ENCODE measurements at places on chromosomes 16 and 17.

DNA sequence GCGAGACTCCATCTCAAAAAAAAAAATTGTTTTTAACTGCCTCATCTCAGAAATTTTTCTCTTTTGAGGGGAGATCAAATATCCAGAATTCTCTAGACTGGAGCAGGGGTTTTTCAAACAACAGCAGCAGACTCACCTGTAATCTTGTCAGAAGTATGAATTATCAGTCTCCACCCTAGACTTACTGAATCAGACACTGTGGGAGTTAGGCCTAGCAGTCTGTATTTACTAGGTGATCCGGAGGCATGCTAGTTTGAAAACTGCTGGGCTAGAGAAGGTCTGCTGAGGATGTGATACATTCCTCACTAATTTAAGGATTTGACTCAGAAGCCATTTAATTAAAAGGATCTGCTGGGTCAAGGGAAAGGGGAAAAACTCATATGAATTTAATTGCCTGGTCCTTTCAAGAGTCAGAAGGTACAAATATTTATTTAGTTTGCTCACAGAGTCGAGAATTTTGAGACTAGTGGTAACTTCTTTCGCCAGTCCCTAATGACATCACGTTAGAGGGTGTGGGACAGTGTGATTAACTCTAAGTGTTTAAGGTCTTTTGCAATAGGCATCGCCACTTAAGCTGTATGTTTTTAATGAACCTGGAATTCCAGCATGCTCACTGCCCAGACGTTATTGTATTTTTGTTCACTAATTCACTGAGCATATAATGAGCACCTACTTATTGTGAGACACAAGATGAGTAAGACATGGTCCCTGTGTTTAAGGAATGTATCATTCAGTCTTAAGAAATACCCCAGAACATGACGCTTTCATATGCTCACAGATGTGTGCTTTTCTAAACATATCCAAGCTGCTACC is 14.2 kb downstream of the ATP6V0A1 start:
- peaks cover 5% of the 10 kb centered on the region for H3K4me1 ChIP-seq
- H3K4me3 ChIP-seq: no peak overlapping the region
- H3K27ac ChIP-seq: no peak overlapping the region

- no peaks in the 10 kb centered on the region for H3K4me1 ChIP-seq
- H3K27ac ChIP-seq: no peak overlapping the region
- H3K36me3 ChIP-seq: no peaks in the 10 kb centered on the region
These were observed 14.3 kb upstream of the METTL22 start for GRCh38 chr16:8607214-8607613.

DNA sequence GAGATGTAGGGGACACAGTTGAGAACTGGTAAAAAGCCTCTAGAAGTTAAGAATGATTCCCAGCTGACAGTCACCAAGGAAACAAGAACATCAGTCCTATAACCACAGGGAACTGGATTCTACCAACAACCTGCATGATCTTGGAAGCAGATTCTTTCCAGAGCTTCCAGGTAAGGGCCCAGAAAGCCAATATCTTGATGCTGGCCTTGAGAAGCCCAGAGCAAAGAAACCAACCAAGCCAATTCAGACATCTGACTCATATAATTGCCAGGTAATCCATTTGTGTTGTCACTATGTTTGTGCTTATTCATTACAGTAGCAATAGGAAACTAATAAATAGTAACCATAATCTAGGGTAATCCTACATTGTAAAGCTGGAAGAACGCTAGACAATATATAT is 81.6 kb downstream of the CACNG1 start:
- no peak for DNase-seq
- peaks cover 28% of the 10 kb centered on the region for H3K36me3 ChIP-seq
- H3K4me1 ChIP-seq: peaks cover 10% of the 10 kb centered on the region
- H3K27ac ChIP-seq: no peak overlapping the region
- H3K27me3 ChIP-seq: no peaks in the 10 kb centered on the region

DNA sequence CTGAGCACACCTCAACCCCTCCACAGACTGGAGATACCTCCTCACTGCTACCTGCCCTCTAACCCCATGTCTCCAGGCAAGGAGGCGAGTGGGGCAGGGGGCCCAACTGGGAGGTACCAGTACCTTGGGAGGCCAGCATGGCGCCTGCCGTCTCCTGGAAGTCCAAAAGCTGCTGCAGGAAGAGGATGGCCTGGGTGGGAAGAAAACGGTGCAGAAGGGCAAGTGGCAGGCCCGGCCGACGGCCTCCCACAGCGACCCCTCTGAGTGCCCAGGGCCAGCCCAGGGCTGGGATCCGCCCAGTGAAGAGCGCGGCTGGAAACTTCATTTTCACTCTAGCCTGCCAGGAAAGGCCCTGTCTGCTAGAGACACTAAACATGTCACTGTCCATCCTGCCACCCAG is 8.5 kb downstream of the ZACN start:
- no peaks in the 10 kb centered on the region for H3K27me3 ChIP-seq
- H3K36me3 ChIP-seq: peaks cover 4% of the 10 kb centered on the region
- H3K4me3 ChIP-seq: no peak overlapping the region
- no peak for DNase-seq
- H3K4me1 ChIP-seq: no peaks in the 10 kb centered on the region

DNA sequence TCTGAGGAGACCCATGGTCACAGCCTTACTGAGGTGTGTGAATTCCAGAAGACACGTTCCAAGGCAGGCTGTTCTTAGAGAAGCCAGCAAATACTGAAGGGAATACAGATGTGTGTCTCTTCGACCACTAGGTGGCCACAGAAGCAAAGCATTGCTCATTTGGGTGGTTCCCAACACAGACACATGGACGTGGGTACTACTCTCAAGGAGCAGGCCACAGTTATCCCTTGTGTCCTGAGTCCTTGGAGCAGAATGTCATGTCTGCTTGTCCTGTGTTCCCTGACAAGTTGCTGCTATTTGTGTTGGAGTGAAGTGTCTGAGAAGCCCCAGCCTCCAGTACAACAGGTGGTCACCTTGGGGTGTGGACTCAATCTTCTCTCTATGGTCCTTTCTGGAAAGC is 30.3 kb downstream of the HMOX2 start:
- H3K4me1 ChIP-seq: peaks cover 46% of the 10 kb centered on the region
- H3K4me3 ChIP-seq: peak overlapping the region; percentile 50
- peak overlapping the region; percentile 90 for H3K27ac ChIP-seq
- DNase-seq: peak; percentile 49
- H3K36me3 ChIP-seq: peaks cover 13% of the 10 kb centered on the region

GRCh38 chr16:56234737-56235136 is 43.4 kb downstream of the GNAO1 start:
- no peaks in the 10 kb centered on the region for H3K4me1 ChIP-seq
- no peaks in the 10 kb centered on the region for H3K36me3 ChIP-seq
- no peak overlapping the region for H3K4me3 ChIP-seq
- no peak for DNase-seq
- H3K27me3 ChIP-seq: no peaks in the 10 kb centered on the region

- H3K4me1 ChIP-seq: peaks cover 18% of the 10 kb centered on the region
- H3K27me3 ChIP-seq: no peaks in the 10 kb centered on the region
- H3K36me3 ChIP-seq: peaks cover 6% of the 10 kb centered on the region
- no peak overlapping the region for H3K27ac ChIP-seq
- H3K4me3 ChIP-seq: no peak overlapping the region
These were observed 7.6 kb downstream of the PITPNA start for GRCh38 chr17:1554751-1555540.

- peaks cover 36% of the 10 kb centered on the region for H3K27me3 ChIP-seq
- H3K36me3 ChIP-seq: no peaks in the 10 kb centered on the region
- no peak for DNase-seq
- no peak overlapping the region for H3K27ac ChIP-seq
- H3K4me3 ChIP-seq: no peak overlapping the region
- H3K4me1 ChIP-seq: no peaks in the 10 kb centered on the region
These were observed 36.0 kb upstream of the ADAMTS18 start for GRCh38 chr16:77470851-77471250.

DNA sequence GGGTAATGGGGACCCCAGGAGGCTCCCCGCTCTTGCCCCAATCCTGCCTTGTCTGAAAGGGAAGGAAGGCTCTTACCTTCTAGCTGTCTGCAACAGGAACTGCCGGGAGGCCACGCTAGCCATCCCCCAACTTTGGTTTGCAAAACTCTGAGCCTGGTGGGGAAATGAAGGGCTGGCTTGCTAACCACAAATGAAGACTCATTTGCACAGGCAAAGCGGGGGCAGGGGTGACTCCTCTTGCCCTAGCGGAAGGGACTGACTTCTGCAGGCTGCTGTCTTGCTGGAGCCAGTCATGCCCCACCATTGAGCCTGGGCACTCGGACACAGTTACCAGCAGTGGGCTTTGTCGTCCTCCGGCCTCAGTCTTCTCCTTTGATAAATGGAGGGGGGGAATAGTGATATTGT is 52.6 kb downstream of the PLCG2 start:
- no peak overlapping the region for H3K27ac ChIP-seq
- H3K36me3 ChIP-seq: no peaks in the 10 kb centered on the region
- H3K27me3 ChIP-seq: no peaks in the 10 kb centered on the region

DNA sequence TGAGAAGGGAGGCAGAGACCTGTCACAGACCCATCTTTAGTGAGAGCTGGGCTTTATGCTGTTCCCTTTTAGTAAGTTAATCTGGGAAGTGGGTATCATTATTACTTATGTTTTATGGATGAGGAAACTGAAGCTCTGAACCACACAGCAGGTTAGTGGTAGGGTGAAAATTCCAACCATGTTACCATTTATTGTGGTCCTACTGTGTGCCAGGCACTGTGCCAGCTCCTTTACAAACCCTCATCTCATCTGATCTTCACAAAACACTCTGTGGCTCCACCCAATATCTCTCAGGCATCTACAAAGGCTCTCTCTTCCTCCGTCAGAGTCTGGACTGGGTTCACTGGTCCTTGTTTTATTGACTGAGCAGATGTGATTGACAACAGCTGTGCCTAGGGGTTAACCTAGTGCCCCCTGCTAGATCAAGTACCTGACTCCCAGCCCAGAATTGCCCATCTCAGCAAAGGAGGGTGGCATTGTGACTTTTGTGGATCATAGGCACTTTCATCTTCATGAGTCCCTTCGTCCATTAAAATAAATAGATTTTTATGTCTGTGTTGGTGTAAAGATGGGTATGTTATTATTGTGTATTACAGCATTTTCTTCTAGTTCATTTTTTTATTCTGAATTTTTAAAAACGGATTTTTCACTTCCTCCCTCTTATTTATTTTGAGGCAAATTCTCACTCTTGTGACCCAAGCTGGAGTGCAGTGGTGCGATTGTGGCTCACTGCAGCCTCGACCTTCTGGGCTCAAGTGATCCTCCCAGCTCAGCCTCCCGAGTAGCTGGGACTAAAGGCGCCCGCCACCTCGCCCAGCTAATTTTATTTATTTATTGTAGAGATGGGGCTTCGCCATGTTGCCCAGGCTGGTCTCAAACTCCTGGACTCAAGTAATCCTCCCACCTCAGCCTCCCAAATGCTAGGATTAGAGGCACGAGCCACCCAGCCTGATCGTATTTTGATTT is 3.1 kb downstream of the TGFB1I1 start:
- H3K4me3 ChIP-seq: no peak overlapping the region
- no peaks in the 10 kb centered on the region for H3K36me3 ChIP-seq
- DNase-seq: no peak
- peaks cover 18% of the 10 kb centered on the region for H3K4me1 ChIP-seq
- H3K27me3 ChIP-seq: peaks cover 28% of the 10 kb centered on the region

DNA sequence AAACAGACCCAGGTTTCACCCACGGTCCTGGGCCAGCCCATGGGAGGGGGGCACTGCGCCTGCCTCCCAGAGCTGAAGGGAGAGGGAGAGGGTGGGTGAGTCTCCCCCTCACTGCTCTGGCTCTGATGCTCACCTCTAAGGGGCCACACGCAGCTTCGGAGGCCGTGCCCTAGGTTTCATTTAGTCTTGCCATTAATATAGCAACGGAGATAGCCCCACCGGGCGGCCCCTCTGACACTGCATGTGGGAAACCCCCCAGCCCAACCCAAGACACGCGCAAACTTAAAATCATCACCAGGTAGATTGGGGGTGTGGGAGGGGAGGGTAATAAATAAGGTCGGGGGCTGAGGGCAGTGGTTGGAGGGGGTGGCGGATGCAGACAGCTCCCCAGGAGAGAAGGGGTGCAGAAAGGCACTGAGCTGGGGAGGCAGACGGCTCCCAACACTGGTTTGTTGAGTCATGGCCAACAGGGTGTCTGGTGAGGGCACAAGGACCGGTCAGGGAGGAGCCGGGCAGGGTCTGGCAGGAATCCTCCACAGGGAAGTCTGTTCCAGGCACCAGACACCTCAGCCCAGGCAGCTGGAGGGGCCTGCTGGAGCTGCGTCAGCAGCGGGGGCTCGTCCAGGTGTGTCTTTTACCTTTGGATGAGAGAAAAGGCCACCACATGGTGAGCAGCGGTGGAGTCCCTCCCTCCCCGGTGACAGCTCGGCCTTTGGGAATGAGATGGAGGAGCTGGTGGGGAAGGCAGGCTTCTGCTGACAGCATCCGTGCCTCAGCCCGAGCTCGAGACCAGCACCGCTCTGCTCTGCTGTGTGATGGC is 32.0 kb upstream of the DOC2B start:
- peaks cover 3% of the 10 kb centered on the region for H3K27me3 ChIP-seq
- DNase-seq: no peak
- H3K36me3 ChIP-seq: no peaks in the 10 kb centered on the region
- no peak overlapping the region for H3K27ac ChIP-seq
- no peaks in the 10 kb centered on the region for H3K4me1 ChIP-seq

DNA sequence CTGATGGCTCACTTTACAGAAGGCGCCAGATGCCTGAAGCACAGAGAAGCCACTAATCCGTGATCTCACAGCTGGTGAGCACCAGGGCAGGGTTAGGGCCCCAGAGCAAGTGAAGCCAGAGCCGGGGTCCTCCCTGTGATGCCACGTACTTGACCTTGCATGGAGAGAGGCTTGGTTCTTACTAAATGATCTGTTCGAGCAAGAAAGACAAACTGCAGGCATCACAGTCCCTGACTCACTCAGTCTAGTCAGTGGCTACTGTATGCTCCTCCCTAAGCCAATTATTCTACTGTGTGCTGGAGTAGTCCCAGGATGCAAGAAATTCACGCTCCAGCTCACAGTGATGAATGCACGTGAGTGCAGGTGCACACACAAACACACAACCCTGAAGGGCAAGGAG is 55.4 kb downstream of the SDK2 start:
- H3K36me3 ChIP-seq: peaks cover 5% of the 10 kb centered on the region
- no peak for DNase-seq
- no peaks in the 10 kb centered on the region for H3K27me3 ChIP-seq
- no peak overlapping the region for H3K27ac ChIP-seq
- H3K4me1 ChIP-seq: peaks cover 54% of the 10 kb centered on the region

DNA sequence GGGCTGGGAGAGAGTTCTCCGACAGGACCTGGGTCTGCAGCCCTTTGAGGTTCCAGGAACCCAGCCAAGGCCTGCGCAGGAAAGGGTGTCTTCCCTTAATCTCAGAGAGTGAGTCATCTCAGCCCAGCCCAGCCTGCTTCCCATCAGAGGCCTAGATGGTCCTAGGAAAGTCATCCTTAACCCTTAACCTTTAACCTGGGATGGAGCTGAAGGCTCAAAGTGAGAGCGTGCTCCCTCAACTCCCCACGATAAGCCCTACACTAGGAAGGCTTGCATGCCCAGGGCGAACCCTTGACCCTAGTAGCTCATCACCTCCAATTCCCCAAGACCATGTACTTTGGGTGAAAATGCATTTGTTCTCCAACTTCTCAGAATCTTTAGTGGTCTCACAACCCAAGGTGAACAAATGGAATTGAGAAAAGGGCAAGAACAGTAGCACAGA is 4.8 kb upstream of the ATXN7L3 start:
- peaks cover 23% of the 10 kb centered on the region for H3K36me3 ChIP-seq
- no peak overlapping the region for H3K27ac ChIP-seq
